ENCODE measurements at places on chromosomes 1 and 21.

GRCh38 chr1:185759061-185759460 lies 24.9 kb downstream of the HMCN1 start:
- DNase-seq: no peak

DNA sequence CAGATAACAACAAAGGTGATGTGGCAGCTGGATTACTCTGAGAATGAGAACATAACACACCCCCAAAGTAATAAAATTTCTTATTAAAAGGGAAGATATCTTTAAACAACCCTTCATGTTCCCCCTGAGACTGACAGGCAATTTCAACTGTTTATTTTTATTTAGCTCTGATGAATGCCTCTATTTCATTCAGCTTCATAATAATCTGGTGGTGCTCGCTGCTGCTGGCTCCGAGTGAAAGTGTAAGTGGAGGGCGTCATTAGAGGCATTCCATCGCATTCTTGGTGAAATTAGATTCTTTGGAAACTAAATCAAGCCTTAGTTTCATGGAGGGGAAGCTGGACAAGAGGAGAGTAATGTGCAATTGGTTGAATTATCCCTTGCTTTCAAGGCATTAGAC lies 128.9 kb downstream of the GRIK1 start:
- DNase-seq: no peak

GRCh38 chr1:30572192-30572591 lies 151.2 kb downstream of the MATN1 start:
- no peak for DNase-seq

- no peak for DNase-seq
Observed at GRCh38 chr1:200885623-200886402, 8.9 kb upstream of the INAVA start.

GRCh38 chr1:155984341-155984740 lies 6.0 kb upstream of the ARHGEF2 start:
- no peak for DNase-seq

DNA sequence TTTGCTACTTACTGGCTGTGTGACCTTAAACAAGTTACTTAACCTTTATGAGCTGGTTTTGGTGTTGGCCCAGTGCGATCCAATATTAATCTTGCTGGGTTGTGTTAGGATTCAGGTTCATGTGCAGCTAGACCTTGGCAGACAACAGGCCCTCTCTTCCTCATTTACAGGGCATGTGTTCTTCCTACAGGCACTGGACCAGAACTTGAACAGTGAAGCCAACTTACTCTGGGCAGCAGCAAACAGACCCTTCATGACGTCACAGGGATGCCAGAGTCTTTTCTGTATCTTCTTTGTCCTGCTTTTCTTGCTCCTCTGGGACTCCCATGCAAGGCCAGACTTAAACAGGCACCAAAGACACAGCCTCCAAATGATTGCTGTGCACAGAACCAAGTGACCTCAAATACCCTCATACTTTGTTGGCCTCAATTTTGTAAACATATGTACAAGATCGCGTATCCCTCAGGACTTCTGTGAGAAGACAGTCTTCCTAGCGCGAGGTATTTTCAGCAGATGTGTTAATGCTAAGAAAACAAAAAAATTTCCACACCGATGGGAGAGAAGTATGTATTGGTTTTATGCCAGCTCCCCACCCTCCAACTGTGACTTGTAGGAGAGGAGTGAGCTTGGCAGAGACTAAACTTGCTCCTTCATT lies 73.7 kb downstream of the URB2 start:
- no peak for DNase-seq

GRCh38 chr21:23607782-23608431 lies 1999.4 kb downstream of the MRPL39 start:
- DNase-seq: no peak

DNA sequence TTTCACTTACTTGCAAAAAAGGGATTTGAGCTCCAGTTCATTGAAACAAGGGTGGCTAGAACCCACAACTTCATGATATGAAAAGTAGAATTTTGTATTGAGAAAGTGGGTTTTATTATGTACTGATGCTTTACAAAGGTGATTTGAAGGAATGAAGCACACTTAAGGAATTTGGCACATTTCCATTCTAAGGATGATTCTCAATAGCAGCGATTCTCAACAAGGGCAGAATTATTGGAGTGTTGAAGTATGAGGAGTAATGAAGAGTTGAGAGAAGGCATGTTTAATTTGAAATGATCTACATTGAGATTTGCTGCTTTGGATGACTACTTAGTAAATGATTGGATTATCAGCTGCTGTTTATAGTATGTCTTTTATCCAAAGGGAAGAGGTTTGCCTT lies 54.7 kb downstream of the FNBP1L start:
- DNase-seq: no peak

All from CD4-positive, alpha-beta T cell treated with Interleukin-17A for 1 hour (primary cell).